ENCODE measurements at places on chromosomes 2 and 18. TPM values are rescaled to one million over a fixed set of nuclear protein-coding genes. Genes with fewer than 3 reads are reported as not detected.

DNA sequence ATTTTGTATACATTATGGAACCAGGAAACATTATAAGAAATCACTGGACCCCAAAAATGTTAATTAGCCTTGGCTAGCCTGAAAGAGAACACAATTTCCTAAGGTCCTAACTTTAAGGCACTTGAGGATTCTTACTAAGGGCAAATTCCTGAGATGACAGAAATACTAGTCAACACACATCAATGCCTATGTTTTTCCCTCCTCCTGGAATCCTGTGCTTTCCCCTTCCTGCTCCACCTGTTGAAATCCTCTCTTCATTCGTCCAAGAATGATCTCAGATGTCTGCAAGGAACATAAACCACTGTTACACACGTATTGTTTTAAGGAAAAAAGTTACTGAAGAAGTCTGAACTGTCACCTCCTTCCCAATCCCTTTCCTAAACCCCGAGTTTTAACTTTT, 21.2 kb upstream of the DARS1 start:
- H3K4me1 ChIP-seq, result peaks cover 18% of the 10 kb centered on the region
- peaks cover 13% of the 10 kb centered on the region for H3K36me3 ChIP-seq
- H3K27ac ChIP-seq, result 0 out of 2 replicates have a peak overlapping the region, but pooled peaks have one; percentile 39
- H3K27me3 ChIP-seq, result no peaks in the 10 kb centered on the region

DNA sequence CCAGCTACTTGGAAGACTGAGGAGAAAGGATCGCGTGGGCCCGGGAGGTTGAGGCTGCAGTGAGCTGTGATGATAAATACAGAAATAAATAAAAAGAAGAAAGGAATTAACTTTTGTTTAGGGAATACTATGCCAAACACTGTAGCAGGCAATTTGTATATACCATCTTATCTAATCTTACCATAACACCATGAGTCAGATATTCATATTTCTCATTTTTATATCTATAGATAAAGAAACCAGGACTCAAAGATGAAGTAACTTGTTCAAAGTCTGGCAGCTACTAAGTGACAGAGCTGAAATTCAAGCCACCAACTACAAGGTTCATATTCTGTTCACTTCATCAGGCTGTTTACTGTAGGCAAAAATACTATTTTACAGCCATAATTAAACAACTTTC, 119.2 kb upstream of the SLC39A10 start:
- H3K36me3 ChIP-seq, result no peaks in the 10 kb centered on the region
- no peak overlapping the region for H3K4me3 ChIP-seq
- no peak overlapping the region for H3K27ac ChIP-seq
- peaks cover 7% of the 10 kb centered on the region for H3K4me1 ChIP-seq
- DNase-seq, result no peak
- H3K27me3 ChIP-seq, result no peaks in the 10 kb centered on the region

GRCh38 chr2:12514631-12515437, 201.9 kb upstream of the TRIB2 start:
- DNase-seq, result no peak
- no peaks in the 10 kb centered on the region for H3K36me3 ChIP-seq
- no peak overlapping the region for H3K27ac ChIP-seq
- H3K4me3 ChIP-seq, result no peak overlapping the region
- no peaks in the 10 kb centered on the region for H3K4me1 ChIP-seq

- H3K27ac ChIP-seq, result no peak overlapping the region
- no peak for DNase-seq
- H3K27me3 ChIP-seq, result peaks cover 11% of the 10 kb centered on the region
- no peak overlapping the region for H3K4me3 ChIP-seq
- peaks cover 13% of the 10 kb centered on the region for H3K36me3 ChIP-seq
Observed at GRCh38 chr2:218145124-218145523, 19.3 kb downstream of the CXCR2 start.

DNA sequence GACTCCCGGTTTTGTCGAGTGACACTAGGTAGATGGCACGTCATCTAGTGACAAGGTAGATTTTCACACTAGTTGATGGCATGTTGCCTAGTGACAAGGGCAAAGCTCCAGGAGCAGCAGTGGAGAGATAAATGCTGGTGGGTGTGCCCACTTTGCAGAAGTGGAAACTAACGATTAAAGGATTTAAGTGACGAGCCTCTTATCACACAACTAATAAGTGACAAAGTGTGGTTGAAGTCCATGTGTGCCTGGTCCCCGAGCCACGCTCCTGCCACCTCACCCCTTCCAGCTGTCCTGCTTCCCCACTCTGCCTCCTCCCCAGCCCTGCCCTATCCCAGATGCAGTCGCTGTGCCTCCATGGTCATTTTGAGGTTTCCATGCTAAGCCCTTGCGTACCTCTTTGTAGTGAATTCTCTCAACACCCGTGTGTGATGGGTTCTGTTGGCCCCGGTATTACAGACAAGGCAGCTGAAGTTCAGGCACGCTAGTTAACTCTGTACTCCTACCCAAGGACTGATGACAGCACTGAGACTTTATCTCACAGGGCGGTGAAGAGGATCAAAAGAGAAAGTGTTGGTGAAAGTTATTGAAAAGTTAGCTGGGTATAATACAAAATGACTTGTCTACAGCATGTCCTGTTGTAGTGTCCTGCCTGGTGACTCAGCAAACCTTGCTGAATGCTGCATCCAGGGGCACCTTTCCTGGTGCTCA, 113.4 kb upstream of the GLI2 start:
- H3K4me3 ChIP-seq, result no peak overlapping the region
- peaks cover 12% of the 10 kb centered on the region for H3K27me3 ChIP-seq
- no peak overlapping the region for H3K27ac ChIP-seq
- no peaks in the 10 kb centered on the region for H3K36me3 ChIP-seq
- DNase-seq, result no peak
- H3K4me1 ChIP-seq, result no peaks in the 10 kb centered on the region

Gene HOXD13
- total RNA-seq, result not detected

DNA sequence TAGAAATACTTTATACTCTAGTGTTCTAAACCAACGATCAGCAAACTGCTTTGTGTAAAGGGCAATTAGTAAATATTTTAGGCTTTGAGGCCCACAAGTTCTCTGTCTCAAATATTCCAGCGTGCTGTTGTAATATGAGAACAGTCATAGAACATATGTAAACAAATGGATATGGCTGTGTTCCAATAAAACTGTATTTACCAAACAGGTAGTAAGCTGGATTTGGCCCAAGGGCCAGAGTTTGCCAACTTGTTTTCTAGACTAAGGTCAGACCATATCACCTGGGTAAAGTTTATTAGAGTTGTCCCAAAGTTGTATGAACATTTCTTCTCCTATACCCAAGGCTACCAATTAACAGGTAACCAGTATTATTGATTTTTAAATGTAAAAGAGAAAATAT, 303.2 kb upstream of the MC4R start:
- DNase-seq, result no peak
- H3K27me3 ChIP-seq, result no peaks in the 10 kb centered on the region
- peaks cover under 1% of the 10 kb centered on the region for H3K4me1 ChIP-seq
- no peak overlapping the region for H3K4me3 ChIP-seq
- H3K27ac ChIP-seq, result no peak overlapping the region
- no peaks in the 10 kb centered on the region for H3K36me3 ChIP-seq

- H3K36me3 ChIP-seq, result peaks cover 46% of the 10 kb centered on the region
- no peak overlapping the region for H3K4me3 ChIP-seq
- H3K27ac ChIP-seq, result no peak overlapping the region
- H3K4me1 ChIP-seq, result no peaks in the 10 kb centered on the region
Observed at GRCh38 chr2:32479993-32480392, 123.2 kb downstream of the BIRC6 start.

Gene RNF152
- total RNA-seq, result 2.6 TPM

DNA sequence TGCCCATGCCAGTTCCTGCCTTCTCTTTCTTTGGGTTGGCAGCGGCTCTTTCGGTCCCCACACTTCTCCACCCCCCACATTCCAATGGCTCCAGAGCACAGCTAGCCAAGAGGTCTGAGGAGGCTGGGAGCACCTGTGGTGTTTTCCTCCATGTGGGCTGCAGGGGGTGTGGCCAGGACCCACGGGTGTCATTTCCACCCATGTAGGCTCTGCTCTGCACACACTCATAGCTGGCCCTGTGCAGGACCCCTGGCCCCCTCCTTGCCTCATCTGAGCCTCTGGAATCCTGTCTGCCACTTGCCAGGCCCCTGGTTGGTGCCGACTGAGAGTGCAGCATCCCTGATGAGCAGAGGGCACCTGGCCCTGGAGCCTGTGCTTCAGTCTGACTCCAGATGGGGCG, 46.3 kb downstream of the DYSF start:
- H3K4me3 ChIP-seq, result no peak overlapping the region
- no peak overlapping the region for H3K27ac ChIP-seq
- H3K27me3 ChIP-seq, result no peaks in the 10 kb centered on the region
- DNase-seq, result no peak

Gene SERPINB4
- total RNA-seq, result 0.53 TPM

Gene CNDP1
- 0.11 TPM for total RNA-seq

GRCh38 chr18:51907687-51908597, 432.1 kb upstream of the DCC start:
- no peaks in the 10 kb centered on the region for H3K36me3 ChIP-seq
- H3K4me3 ChIP-seq, result no peak overlapping the region
- H3K4me1 ChIP-seq, result 0 out of 2 replicates have a peak, but pooled peaks cover 11% of the 10 kb centered on the region

Gene LYG2
- total RNA-seq, result not detected

DNA sequence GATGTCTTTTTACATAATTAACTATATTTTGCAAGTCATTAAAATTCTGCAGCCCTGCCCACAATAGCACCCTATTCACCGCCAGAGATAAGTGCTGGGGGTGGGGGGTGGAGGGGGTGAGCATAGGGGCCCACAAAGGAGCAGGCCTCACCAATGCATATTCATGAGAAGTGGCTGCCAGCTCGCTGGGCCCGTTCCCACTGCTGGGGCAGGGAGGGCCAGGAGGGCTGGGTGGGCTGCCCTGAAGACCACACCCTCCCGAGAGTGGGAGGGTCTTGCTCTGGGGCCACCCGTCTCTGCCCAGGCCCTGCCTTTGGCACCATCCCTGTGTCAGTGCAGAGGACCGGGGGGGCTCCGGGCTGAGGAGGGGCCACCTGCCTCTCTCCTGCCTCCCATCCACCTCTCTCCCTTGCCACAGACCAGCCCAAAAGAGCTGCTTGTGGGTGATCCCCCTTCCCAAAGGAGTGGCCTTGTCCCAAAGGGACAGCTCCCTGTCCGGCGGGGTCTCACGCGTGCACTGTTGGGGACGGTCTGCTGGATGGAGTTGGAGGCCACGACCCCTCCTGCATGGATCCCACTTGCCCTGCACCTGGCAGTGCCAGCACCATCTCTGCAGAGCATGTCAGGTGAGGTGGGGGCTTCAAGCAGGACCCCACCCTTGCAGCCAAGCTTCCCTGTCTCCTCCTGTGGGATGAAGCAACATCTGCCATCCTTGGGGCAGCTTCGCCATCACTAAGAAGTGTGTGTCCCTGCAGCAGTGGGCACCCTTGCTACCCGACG, 138.8 kb upstream of the GPC1 start:
- H3K27ac ChIP-seq, result no peak overlapping the region
- H3K36me3 ChIP-seq, result no peaks in the 10 kb centered on the region
- H3K4me3 ChIP-seq, result no peak overlapping the region
- no peak for DNase-seq
- no peaks in the 10 kb centered on the region for H3K27me3 ChIP-seq

Gene XIRP2
- total RNA-seq, result 0.87 TPM

DNA sequence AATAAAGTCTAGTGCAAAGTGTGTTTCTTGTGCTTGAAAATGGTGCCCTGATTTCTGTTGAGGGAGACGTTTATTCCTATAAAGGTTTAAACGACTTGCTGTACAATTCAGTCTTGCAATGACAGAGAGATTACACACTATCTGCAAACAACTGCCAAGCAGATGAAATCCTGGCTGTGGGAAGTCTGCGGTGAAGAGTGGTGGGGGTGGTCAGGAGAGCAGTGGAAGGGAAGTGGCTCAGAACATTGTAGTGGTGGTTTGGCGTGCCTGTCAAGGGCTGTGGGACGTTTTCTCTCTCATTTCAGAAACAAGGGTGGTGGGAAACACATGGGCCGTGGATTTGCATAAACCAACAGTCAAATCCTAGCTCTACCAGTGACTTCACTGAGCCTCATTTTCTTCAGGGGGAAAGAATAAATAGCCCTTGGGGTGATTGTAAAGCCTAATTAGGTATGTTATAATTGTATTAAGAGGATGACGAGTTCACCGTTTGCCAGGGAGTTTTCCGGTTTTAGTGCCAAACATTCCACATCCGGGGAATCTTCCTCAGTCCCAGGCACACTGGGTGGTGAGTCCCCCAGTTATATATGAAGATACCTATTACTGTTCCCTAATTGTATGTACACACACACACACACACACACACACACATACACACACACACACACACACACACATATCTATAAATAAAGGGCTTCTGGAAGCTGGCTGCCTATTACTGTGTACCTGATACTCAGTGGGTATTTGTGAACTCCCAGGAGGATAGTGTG, 115.0 kb downstream of the SPTBN1 start:
- peaks cover 81% of the 10 kb centered on the region for H3K4me1 ChIP-seq
- no peak overlapping the region for H3K4me3 ChIP-seq
- peak overlapping the region; percentile 54 for H3K27ac ChIP-seq
- peaks cover 8% of the 10 kb centered on the region for H3K36me3 ChIP-seq
- no peak for DNase-seq

Gene ZAP70
- 0.64 TPM for total RNA-seq

Gene MC5R
- total RNA-seq, result 0.27 TPM

Gene MLPH
- 10.3 TPM for total RNA-seq

- H3K4me1 ChIP-seq, result peaks cover 5% of the 10 kb centered on the region
- no peak overlapping the region for H3K4me3 ChIP-seq
- no peak overlapping the region for H3K27ac ChIP-seq
- no peaks in the 10 kb centered on the region for H3K36me3 ChIP-seq
- DNase-seq, result no peak
- no peaks in the 10 kb centered on the region for H3K27me3 ChIP-seq
Observed at GRCh38 chr2:8421658-8422449, 260.0 kb upstream of the ID2 start.

DNA sequence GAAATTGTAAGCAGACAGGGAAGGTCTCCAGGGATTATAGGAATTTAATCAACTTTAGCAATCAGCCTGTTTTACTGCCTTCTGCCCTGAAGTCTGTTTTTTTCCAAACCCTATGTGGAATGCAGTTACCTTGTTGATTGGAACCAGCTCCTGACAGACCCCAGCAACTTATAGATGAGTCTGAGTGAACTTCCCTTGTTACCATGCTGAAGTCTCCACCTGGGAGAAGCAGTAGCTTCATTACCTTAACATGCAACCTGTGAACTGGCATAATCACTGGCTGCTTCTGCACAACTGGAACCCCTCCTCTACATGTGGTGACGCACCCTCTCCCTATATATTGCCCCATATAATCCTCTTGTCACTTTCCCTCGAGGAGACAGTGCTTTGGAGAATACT, 226.3 kb upstream of the SPOPL start:
- peak overlapping the region; percentile 50 for H3K27ac ChIP-seq
- no peak overlapping the region for H3K4me3 ChIP-seq
- H3K36me3 ChIP-seq, result peaks cover 19% of the 10 kb centered on the region
- no peak for DNase-seq

DNA sequence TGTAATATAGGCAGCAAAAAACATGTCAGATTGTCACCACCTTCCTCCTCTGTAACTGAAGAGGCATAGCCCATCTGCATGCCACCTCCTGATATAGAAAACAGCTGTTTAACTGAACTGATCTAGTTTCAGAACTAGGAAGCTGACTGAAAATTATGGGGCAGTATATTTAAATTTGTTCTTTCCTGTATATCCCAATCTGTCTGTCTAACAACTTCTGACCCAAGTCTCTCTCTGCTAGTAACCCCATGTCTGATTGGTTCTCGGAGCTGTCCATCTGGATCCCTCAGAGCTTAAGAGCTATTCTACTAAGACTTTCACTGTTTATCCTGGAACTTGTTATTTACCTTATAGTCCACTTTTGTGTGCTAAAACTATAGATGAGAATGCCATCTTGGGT, 68.2 kb upstream of the SLC35G4 start:
- peaks cover 26% of the 10 kb centered on the region for H3K36me3 ChIP-seq
- no peak for DNase-seq
- H3K27ac ChIP-seq, result no peak overlapping the region
- H3K27me3 ChIP-seq, result peaks cover 3% of the 10 kb centered on the region
- no peak overlapping the region for H3K4me3 ChIP-seq

GRCh38 chr18:49980896-49981295, 167.6 kb upstream of the ACAA2 start:
- no peak for DNase-seq
- no peaks in the 10 kb centered on the region for H3K36me3 ChIP-seq
- H3K4me1 ChIP-seq, result peaks cover 11% of the 10 kb centered on the region
- H3K27me3 ChIP-seq, result no peaks in the 10 kb centered on the region
